ENCODE measurements at places on chromosomes 7 and 10.
A peak's percentile ranks its signal among the peaks of the same experiment; 100 is the strongest.

GRCh38 chr10:497898-498451 lies 191.5 kb downstream of the DIP2C start:
- no peak for DNase-seq

DNA sequence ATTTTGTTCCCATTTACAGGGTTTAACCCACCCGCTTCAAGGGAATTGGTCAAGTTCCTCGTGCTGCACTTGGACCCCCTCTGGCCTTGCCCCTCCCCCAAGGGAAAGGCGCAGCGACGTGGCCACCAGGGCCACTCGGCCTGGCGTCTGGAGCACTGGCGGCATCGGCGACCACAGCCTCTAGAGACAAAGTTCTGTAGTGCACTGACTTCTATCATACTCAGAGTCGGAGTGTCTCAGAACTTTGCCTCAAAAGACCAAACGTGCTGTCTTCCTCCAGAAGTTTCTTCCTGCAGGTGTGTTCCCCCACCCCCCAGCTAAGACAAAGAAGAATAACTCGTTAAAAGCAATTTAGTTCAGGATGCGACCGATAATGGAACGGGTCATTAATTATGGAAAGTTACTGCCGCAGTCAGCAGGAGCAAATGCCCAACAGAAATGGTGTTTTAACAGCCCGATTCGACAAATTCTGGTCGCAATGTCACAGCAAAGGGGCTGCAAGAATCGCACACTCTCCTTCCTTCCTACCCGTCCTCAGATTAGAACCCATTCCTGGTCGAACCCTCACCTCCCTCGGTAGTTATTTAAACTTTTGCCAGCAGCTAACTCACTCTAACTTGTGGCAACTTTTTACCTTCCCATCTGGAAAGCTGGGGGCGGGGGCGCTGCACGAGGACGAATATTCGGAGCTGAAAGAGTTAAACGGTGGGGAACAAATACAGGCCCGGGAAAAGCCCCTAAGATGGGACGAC lies 202.1 kb upstream of the NFE2L3 start:
- no peak for DNase-seq

GRCh38 chr10:78957471-78958039 lies 111.2 kb upstream of the ZMIZ1 start:
- no peak for DNase-seq

- no peak for DNase-seq
Observed at GRCh38 chr10:116073510-116073909, 199.5 kb downstream of the GFRA1 start.

DNA sequence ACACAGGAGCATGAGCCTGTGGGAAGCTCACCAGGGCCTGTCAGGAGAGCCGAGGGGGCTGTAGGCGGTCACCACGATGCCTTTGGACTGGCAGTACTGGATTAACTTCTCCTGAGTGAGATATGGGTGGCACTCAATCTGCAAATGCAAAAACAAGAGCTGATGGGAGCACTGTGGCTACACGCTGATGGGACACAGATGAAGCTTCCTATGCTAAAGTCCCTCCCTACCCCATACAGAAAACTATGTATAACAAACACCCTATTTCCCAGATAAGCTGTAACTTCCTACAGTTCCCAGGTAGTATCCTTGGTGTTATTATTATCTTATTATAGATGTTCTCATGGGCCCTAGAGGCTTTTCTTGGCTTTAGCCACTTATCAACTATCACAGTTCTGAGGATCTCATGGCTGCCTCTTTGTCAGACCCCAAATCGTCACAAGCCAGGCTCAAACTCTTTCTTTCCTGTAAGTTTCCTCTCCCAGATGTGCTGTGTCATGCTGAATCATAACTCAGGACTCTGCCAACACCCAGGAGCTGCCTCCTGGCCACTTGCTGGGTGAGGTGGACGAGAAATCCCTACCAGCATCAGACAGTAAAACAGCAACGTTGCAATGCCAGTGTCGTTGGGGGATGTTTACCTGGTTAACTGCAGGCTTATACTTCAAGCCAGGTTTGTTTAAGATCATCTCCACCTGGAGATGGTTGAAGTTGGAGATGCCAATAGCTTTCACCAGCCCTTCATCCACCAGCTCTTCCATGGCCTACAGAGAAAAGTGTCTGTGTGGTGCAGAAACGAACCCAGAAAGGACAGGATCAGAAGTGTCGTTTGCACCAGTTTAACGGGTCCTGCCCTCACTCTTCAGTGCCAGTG lies 10.3 kb downstream of the AKR1B1 start:
- DNase-seq: peak; percentile 59

- no peak for DNase-seq
Observed at GRCh38 chr7:139918480-139918879, 89.4 kb downstream of the TBXAS1 start.

DNA sequence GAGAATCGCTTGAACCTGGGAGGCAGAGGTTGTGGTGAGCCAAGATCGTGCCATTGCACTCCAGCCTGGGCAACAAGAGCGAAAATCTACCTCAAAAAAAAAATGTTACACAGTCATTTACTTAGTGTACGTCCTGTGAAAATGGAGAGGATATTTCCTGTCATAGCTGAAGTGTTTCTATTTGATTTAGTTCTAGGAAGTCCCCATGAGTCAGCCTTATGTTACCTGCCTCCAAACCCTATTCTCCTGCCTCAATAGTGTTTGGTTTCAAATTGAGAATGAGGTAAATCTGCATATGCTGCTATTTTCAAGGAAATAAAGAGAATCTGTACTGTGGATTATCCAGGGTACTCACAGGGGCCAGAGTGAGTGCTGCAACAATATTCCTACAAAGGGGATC lies 1284.5 kb upstream of the AUTS2 start:
- no peak for DNase-seq

- DNase-seq: no peak
Observed at GRCh38 chr7:605661-606450, 86.2 kb upstream of the PDGFA start.

DNA sequence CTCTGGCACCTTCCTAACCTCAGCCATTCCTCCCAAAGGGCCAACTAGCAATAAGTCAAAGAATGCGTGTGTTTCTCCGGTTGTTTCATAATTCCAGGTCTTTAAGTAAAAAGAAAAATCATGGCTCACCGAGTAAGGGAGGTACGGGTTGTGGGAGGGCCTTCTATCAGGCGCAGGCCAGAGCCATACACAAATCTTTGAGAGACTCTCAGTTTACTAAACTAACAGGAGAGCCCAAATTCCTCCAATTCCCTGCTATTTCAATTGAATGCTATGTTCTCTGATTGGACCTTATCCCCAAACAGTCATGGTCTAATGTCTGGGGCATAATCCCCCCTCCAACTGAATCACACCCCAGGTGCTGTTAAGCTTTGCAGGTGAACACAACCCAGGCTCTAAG lies 26.2 kb upstream of the SLF2 start:
- no peak for DNase-seq

GRCh38 chr10:33196710-33197491 lies 137.6 kb downstream of the NRP1 start:
- peak; percentile 90 for DNase-seq

GRCh38 chr7:45649560-45650346 lies 75.6 kb downstream of the ADCY1 start:
- no peak for DNase-seq

- DNase-seq: no peak
Observed at GRCh38 chr7:159207393-159207792, 62.7 kb upstream of the VIPR2 start.

DNA sequence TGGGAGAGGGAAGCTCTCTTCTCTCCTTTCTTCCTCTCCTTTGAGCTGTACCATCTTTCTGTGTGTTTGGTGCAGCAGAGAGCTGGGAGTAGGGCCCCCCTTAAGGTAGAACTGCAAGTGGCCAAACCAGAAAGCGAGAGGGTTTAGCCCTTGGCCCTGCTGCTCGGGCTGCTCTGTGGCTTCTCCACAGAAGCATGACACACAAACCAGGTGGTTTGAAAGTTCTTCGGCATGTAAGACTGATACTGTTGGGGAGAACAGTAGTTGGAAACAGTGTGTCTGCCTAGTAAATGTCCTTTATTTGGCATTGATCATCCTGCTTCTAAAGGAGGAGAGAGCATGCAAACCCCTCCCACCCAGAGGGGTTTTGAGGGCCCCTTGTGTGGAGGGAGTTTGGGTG lies 277.8 kb downstream of the CELF2 start:
- no peak for DNase-seq

DNA sequence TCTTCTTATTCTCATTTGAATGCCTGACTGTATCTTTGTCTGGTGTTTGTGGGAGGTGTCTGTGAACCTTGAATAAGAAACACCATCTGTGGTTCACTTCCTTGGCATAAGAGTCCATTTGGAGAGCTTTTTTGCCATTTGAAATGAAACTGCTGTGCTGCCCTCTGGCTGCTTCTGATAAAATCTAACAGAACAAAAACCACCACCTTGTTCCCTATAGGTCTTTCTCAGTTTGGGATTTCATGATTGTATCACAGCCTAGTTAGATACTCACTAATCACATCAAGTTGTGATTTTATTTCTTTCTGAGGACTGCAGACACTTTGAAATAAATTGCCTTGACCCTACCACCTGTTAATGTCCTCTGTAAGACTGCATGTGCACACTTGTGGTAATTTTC lies 102.7 kb upstream of the FAM13C start:
- no peak for DNase-seq

DNA sequence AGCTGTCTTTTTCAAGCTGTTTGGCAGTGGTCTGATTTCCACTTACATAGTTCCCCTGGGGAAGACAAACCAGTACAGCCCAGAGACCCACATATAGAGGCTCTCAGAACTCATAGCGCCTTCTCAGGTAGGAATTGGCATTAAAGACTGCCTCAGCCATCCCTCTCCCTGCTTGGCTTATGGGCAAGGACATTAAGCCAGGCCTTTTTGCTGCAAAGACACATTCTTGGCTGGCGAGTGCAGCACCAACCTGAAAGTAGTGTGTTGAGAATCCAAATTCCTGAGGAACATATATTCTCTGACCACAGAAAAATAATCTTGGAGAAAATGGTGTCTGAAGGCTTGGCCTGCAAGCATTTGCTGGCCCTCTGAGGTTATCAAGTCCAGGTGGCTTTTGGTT lies 39.2 kb upstream of the HPS1 start:
- no peak for DNase-seq

GRCh38 chr10:77857272-77857671 lies 69.3 kb downstream of the DLG5 start:
- no peak for DNase-seq

DNA sequence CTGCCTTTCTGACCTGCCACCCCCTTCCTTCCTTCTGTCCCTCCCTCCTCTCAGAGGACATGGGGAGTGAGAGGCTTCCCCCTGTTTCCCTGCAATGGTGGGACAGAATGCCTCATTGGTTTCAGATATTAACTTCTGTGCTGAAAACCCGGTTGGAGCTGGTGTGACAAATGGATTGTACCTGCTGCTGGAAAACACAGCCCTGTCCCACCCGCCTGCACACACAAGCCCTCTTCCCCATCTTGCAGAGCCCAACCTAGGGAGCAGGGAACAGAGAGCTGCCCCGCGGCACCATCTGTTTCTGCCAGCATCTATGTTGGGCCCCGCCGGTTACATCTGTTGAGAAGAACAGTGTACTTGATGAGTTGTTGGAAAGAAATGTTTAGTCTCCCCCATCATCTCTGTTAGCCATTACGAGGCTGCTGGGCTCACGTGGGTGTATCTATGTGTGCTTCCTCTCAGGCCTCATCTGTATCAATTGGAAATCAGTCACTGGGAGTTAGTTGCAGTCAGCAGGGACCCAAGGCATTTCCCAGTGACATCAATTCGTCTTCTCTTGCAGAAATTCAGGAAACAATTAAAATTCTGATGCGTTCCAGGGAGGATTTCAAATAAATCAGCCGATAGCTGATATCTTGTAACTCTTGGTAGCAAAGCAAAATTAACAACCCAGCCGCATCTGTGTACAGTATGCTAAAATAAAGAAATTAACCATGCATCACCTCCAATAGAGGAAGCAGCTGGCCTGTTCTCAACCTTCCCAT lies 725.6 kb upstream of the GALNT17 start:
- no peak for DNase-seq

DNA sequence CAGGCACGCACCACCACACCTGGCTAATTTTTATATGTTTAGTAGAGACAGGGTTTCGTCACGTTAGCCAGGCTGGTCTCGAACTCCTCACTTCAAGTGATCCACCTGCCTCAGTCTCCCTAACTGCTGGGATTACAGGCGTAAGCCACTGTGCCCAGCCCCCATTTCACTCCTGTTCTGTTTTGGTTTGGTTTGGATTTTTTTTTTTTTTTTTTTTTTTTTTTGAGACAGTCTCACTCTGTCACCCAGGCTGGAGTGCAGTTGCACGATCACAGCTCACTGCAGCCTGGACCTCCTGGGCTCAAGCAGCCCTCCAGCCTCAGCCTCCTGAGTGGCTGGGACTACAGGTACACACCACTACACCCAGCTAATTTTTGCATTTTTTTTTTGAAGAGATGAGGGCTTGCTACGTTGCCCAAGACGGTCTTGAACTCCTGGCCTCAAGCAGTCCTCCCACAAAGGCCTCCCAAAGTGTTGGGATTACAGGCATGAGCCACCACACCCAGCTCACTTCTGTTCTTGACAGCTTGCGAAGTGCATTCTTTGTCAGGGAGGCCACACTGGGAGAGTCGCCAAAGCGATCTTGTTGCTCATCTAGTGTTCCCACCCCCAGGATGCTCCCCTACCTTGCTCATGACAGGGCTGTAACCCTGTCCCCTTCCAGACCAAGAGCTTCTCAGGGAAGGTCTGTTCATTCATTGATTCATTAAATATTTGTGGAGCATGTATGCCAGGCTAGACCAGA lies 229.1 kb downstream of the CUX1 start:
- DNase-seq: no peak

GRCh38 chr10:98472196-98472595 lies 25.5 kb upstream of the HPS1 start:
- DNase-seq: no peak
